ENCODE measurements at places on chromosomes 2 and 18. TPM values are rescaled to one million over a fixed set of nuclear protein-coding genes. Genes with fewer than 3 reads are reported as not detected.

The PIEZO2 gene
- total RNA-seq, result 8.2 TPM

The C18orf54 gene
- 35.0 TPM for total RNA-seq

The WDR35 gene
- 24.2 TPM for total RNA-seq

The SULT1C2 gene
- total RNA-seq, result 0.69 TPM

The PLGLB2 gene
- total RNA-seq, result 1.0 TPM

The C2orf72 gene
- total RNA-seq, result 1.3 TPM

DNA sequence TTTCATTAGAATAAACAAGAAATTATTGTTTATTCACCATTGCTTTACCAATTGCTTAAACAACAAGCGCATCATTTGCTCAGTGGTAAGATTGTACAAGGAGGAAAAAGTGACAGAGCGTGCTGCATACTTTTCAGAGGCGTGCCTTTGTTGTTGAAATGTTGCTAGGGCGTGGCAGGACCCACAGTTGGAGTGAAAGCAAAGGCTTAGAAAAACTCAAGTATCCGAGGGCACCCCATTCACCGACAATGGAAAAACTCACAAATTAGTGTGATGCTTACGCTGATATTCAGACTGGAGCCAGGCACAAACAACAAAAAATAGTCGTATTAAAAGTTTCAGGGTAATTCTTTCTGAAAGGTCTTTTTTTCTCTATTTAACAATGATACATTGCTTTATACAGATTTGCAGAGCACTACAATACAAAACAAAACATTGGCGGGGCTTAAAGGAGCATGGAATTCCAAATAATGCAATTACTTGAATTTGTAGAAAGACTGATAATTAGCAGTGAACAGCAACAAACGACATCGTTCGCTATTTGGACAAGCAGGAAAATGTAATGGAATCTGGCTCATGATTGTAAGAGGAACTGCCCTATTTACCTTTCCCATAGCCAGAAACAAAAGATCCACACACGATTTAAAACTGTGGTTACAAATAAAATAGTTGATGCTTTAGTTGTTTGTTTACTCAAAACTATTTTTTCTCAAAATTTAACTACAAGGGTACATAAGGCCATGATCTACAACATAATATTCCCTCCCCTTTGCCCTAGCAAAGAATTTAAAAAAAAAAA lies 37.8 kb upstream of the RTTN start:
- DNase-seq, result no peak

DNA sequence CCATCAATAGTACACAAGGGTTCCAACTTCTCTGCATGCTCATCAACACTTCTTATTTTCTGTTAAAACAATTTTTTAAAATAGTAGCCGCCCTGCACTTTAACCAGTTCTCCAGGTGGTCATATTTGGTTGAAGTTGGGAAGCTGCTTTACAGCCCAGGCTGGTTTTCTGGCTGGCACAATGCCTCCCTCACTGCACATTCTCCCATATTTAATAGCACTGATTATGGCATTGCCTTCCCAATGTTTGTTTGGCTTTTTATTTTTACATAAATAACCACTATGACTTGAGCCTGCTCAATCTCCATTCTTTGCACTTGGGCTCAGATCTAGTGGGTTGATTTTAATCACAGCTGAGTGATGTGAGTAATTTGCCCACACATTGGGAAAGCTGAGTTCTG lies 111.9 kb upstream of the MAP4K3 start:
- no peak for DNase-seq

DNA sequence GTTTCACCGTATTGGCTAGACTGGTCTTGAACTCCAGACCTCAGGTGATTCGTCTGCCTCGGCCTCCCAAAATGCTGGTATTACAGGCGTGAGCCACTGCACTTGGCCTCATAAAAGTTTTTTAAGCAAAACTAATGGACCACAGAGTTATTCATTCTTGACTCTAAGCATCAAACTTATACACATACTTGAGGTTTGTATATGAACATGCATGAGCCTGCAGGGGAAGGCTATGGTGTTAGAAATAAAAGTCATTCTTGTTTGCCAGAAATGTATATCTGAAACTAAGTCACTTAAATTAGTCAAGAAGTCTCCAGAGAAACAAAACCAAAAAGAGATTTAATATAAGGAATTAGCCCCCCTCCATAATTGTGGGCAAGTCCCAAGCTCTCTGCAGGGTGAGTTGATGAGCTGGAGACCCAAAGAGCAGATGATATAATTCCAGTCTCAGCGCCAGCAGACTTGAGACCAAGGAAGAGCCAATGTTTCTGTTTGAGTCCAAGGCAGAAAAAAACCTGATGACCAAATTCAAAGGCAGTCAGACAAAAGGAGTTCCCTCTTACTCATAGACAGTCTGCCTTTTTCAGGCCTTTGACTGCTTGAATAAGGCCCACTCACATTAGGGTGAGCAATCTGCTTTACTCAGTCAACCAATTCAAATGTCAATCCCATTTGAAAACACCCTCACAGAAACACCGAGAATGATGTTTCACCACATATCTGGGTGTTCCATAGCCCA lies 69.0 kb upstream of the DSG1 start:
- DNase-seq, result no peak

- no peak for DNase-seq
These were observed 72.9 kb upstream of the SCG2 start for GRCh38 chr2:223674998-223675609.

GRCh38 chr2:65417509-65418085 lies 14.8 kb downstream of the SPRED2 start:
- no peak for DNase-seq

- DNase-seq, result no peak
These were observed 102.7 kb downstream of the SLC25A12 start for GRCh38 chr2:171791361-171791760.

DNA sequence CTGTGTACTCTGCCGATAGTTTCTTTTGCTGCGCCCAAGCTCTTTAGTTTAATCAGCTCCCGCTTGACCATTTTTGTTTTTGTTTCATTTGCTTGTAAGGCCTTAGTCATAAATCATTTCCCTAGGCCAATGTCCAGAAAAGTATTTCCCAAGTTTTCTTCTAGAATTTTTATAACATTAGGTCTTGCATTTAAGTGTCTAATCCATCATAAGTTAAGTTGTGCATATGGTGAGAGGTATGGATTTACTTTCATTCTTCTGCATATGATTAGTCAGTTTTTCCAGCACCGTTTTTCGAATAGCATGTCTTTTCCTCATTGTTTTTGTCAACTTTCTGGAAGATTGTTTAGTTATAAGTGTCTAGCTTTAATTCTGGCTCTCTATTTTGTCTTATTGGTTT lies 484.8 kb upstream of the CNTNAP5 start:
- DNase-seq, result no peak

GRCh38 chr2:228615496-228615895 lies 434.0 kb upstream of the SPHKAP start:
- DNase-seq, result no peak

DNA sequence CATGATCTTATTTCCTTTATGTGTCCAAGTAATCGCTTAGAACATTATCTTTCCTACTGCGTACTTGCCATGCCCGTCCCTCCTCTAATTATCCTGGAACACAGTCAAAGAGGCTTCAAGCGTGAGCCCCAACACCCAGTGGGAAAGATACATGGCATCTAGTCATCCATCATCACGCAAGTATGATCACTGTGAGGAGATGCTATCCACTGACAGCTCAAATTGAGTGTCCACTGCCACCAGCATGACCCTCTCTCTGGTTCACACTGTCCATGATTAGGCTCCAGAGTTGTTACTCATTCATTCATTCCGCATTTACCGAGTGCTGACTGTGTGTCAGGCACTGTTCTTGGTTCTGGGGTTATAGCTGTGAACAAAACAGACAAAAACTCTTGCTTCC lies 124.6 kb downstream of the COPS8 start:
- no peak for DNase-seq
